ENCODE measurements at places on chromosomes 7 and 10.

DNA sequence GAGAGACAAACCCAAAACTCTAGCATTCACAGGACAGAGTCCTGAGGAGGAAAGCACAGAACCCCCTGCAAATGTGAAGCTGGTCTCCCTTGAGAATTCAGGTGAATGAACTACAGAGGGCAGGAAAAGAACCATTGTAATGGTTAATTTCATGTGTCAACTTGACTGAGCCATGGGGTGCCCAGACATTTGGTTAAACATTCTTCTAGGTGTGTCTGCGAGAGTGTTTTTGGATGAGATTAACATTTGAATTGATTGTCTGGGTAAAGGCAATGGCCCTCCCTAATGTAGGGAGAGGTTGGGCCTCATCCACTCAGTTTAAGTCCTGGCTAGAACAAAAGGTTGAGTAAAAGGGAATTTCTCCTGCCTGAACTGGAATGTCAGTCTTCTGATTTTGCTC lies 15.7 kb upstream of the CDK1 start:
- DNase-seq = no peak

DNA sequence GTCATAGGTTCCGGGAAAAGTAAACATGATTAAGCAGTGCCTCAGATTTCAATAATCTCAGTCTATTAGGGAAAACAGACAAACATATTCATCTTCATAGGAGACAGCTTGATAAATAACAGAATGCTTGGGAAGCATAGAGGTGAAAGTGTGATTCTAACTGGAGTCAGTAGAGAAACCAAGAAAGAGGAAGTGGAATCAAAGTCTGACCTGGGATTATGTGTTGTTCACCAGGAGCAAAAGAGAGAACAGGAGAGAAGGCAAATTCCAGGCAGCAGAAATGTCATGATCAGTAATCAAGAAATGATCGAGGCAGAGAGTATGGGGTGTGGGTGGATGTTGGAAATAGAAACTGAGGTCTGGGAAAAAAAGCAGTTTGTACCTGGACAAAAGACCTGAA lies 43.7 kb downstream of the DGKB start:
- no peak for DNase-seq

GRCh38 chr7:106679153-106679931 lies 18.4 kb upstream of the CCDC71L start:
- DNase-seq = no peak

DNA sequence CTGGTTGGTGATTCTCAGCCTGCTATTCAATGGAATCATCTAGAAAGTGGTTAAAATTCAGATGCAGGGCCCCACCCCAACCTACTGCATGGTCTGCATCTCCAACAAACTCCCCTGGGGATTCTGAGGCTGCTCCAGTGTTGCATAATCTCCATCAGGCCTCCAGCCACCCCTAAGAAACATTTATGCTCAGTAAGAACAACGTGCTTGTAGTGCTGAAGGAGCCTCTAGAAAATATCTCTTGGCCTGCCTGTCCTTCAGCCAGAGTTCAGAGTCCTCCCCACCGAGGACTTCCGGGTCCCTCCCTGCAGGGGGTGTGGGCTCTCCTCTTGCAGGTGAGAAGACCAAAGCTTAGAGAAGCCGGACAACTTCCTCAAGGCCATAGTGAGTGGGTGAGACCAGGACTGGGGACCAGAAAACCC lies 159.8 kb downstream of the SH3PXD2A start:
- DNase-seq = no peak

DNA sequence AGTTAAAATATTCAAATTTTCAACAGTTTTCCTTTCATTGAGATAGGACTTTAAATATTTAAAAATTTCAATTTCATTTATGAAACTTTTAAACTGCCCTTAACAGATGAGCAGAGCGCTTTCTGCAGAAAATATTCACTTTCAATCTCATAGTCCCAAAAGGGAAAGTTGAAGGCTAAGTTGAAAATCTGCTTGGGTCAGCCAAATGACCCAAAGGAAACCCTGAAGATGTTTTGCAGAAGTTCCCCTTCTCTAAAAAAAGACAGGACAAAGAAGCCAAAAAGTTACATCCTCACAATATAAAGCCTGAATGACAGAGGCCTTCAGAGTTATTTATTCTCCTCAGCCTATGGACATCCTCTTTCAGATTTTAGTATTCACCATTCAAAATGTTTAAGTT lies 17.6 kb upstream of the SCIN start:
- no peak for DNase-seq

- DNase-seq = no peak
These were observed 560.8 kb downstream of the POM121L12 start for GRCh38 chr7:53596230-53596629.

DNA sequence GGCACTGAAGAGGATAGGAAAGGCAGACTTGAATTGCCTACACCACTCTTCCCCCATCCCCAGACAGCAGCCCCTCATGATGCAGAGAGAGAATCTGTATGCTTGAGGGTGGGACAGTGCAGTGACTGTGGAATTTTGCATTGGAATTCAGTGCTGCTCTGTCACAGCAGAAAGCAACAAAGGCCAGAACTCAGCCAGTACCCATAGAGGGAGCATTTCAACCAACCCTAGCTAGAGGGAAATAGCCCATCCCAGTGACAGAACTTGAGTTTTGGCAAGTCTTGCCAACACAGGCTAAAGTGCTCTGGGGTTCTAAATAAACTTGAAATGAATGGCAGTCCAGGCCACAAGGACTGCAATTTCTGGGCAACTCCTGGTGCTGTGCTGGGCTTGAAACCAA lies 80.4 kb downstream of the TES start:
- no peak for DNase-seq

Measured in activated naive CD4-positive, alpha-beta T cell treated with anti-CD3 and anti-CD28 coated beads for 36 hours (primary cell).